ENCODE measurements at places on chromosomes 5 and 9.

DNA sequence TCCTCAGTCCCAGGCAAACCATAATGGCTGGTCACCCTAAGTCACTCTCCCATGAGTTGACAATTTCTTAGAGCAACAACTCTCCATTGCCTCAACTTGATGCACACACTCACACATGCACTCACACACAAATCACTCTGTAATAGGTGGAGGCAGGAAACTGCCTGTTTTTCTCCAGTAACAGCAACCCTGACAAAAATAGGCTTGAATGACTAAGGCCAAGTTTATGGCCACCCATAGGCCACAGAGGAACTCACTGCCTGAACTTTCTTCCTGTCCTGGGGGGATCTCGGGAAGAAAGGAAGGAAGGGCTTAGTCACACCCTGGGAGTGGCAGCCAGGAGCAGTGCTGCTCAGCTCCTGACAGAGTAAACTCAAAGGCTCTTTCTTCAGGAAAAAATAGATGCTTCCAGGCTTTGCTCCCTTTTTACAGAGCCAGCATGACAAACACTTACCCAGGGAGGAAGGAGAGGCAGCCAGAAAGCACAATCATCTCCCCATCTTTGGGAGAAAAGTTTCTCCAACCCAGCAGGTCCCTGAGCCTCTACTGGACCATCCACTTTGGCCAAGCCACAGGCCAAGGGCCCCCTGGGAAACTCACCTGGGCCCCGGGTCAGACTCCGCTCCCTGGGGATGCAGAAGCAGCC is 368 bp downstream of the SH3TC2 start:
- peak; percentile 69 for DNase-seq

DNA sequence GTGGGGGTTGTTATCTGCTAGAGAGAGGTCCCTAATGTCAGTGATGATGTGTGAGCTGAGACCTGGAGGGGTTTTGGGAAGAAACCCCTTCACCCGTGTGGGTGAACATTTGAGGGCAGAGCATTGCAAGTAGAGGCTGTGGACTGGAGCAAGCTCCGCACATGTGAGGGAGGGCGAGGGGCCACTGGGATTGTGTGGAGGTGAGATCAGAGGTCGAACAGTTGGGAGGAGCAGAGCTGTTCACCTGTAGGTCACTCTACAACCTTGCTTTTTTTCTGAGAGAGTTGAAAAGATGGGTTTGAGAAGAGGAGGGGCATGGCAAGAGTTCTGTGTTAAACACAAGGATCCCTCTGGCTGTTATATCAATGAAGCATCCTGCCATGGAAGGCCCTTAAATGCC is 480.4 kb upstream of the ZNF608 start:
- DNase-seq: no peak

- no peak for DNase-seq
These were observed 28.0 kb upstream of the RPS23 start for GRCh38 chr5:82306151-82306550.

- no peak for DNase-seq
These were observed 178.5 kb downstream of the OLFM1 start for GRCh38 chr9:135265931-135266330.

GRCh38 chr5:32092938-32093812 is 80.9 kb downstream of the GOLPH3 start:
- DNase-seq: peak; percentile 74

- no peak for DNase-seq
These were observed 41.6 kb upstream of the TLR4 start for GRCh38 chr9:117662651-117663050.

- DNase-seq: peak; percentile 73
These were observed 211.5 kb downstream of the PAPPA start for GRCh38 chr9:116365056-116365471.

DNA sequence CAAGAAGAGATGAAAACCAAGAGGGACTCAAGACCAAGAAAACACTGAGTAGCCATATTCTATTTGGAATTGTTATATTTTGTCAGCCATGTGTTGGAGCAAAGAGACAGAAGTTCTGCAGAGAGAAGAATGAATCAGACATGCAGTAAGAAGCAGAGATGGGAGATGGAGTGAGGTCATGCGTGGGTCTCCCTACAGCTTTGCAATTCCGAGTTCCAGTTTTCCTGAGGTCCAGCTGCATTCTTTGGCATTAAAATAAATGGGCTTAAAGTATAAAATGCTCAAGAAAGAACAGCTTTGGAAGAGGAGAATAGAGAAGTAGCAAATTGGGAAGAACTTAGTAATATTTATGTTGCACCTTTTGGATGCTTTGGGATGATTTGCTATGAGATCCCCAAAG is 361.6 kb downstream of the NPR3 start:
- DNase-seq: no peak

GRCh38 chr9:116897201-116897600 is 210.1 kb downstream of the TRIM32 start:
- DNase-seq: no peak

DNA sequence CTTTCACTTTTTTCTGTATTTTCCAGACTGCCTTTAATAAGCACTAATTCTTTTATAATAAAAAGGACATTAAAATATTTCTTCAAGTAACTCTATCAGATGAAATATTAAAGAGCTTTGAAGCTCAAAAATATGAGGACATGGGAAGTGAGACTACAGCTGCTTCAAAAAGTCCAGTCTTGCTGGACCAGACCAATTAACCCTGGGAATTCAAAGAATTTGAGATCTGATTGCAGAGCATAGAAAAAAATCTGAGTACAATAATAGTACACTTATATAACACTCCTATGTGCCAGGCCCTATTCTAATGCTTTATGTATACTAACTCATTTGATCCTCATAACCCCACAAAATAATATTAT is 9.8 kb downstream of the TMEM245 start:
- no peak for DNase-seq

GRCh38 chr9:109037946-109038715 is 24.8 kb upstream of the CTNNAL1 start:
- no peak for DNase-seq

DNA sequence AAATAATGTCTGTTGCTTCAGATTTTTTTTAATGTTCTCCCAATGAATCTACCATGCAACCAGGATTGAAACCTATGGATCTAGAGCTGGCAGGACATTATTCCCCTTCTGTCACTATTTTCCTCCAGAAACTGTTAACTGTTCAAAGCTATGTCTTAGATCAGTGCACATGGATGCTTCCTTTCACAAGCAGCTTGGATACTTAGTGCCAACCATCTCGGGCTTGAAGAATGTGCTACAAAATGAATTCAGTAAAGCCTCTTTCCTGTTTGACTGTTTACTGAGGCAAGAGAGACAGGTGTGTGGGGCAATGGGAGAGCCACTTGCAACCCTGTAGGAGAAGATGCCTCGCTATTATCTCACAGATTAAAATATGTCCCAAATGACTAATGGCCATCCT is 774.8 kb downstream of the KCTD16 start:
- DNase-seq: no peak

DNA sequence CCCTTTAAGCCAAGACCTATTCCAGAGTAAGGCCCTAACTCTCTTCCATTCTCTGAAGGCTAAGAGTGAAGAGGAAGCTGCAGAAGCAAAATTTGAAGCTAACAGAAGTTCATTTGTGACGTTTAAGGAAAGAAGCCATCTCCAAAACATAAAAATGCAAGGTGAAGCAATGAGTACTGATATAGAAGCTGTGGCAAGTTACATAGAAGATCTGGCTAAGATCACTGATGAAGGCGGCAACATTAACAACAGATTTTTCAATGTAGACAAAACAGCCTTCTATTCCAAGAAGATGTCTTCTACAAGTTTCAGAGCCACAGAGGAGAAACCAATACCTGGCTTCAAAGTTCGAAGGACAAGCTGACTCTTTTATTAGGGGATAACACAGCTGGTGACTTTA is 1143.4 kb downstream of the CDH12 start:
- no peak for DNase-seq
